Astrocyte of the spinal cord (primary cell): ENCODE measurements at places on chromosomes 6 and 20.

GRCh38 chr20:48025051-48025515, 239.8 kb upstream of the SULF2 start:
- DNase-seq = peak; percentile 70

DNA sequence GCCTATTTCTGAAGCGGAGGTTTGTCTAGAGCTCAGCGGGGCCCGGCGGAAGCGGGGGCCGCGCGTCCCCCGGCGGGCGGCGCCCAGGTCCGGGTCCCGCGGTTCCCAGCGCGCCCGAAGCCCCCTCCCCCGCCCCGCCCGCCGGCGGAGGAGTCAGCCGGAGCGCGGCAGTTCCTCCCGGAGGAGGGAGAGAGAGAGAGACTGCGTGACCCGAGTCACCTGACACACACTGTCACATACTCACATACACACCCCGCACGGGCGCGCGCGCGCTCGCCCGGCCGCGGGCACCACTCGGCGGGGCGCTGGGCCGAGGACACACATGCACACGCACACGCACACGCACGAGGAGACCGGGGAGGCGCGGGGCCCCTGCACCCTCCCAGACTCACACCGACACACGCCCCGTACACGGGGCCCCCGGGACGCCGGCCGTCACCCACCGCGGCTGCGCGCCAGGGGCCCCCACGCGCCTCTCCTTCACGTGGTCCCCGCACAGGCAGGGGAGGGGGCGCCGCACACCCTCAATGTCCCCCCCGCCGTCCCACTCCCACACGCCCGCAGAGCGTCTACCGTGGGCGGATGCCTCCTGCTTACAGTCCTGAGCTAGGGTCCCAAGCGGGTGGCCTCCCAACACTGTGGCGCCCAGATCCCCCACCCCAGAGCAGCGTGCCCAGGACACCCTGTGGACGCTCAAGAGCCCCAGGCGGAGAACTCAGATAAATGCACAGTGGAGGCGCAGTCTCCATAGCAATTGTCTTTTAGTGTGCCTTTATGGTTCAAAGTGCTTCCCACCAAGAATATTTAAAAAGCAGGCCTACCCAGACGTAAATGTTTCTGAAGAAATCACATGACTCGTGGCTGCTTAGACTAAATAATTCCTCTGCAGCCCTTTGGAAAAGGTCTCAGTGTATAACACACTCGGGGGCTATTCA, at the start of gene RRAGD:
TSS of gene RRAGD (minus strand) at position 203 of the 935 bp plus-strand sequence. CDS start 280 bp downstream, outside the sequence.
- DNase-seq = no peak

DNA sequence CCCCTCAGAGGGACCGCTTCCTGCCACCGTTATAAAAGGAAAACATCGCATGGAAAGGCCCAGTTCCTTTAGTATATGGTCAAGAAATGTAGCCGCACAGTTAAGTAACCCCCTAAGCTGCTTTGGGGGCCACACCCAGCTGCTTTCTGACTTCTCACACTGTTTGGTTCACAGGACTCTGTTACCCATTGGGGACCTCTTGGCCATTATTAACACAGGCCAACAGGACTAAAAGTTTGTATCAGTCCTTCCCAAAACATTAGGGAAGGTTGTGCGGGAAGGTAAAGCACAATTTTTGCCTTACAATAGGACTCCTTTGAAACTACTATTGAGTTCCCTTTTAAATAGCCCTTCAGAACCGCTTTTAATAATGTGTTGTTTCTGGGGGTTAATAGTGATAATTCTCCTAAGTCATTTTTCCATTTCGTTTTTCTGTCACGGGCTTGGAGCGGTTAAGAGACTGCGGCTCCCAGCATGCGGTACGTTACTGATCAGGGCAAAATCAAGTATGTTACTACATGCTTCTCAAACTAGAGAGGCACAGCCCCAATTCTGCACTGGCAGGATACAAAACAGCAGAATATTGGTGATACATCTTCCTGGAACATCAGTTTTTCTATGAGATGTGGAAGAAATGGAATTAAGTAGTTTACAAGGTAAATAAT, 668 bp upstream of the RPP40 start:
- no peak for DNase-seq

DNA sequence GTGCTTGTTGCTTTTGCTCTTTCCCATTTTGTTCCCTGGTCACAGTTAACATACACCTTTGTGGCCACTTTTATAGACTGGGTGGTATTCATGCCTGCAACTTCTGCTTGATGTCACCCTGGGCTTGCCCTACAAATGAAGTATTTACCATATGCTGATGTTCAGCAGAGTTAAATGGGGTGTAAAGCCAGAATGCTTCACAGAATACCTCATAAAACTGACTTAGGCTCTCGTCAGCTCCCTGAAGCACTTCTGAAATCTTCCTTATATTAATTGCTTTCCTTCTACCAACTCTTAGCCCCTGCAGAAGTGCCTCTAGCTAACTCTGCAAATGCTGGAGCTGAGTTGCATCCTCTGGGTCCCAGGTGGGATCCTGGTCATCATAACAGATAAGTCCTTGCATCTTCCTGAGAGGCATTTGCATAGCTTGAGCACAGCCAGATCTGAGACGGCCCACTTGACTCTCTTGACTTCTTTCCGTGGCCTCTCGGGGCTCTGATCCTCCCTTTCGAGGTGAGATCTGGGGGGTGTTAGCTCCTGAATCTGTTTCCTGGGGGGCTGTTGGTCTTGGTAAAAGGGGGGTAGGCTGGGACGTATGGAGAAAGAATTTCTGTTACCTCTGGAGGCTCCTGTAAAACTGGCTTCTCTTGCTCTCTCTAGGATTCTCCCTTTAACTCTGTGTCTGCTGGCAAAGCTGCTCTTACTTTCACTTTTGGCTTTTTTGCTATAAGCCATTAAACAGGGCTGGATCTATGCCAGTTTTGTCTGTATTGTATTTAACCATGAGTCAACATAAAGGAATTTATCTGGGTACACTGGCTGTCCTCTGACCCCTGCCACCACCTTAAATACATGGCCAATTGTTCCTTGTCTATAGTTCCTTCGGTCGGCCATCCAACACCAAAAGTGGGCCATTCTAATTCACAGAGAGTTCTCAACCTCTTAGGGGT, 223.0 kb upstream of the SYNCRIP start:
- DNase-seq = peak; percentile 77

GRCh38 chr6:132052096-132052495, 100.9 kb upstream of the CCN2 start:
- DNase-seq = no peak

DNA sequence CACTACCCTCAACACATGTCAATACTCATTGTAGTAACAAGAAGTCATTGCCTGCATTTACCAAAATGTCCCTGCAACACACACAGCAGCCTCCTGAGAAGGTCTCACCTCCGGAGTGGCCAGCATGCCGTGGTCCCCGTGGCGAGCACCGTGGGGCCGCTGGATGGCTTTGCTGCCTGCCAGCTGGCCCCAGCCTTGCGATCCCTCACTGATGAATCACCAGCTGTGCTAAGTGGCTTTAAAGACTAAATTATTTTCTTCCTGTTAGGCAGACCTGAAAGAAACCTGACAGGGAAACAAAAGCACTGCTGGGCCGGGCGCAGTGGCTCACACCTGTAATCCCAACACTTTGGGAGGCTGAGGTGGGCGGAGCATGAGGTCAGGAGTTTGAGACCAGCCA, 306.7 kb downstream of the CDH4 start:
- DNase-seq = peak; percentile 52

DNA sequence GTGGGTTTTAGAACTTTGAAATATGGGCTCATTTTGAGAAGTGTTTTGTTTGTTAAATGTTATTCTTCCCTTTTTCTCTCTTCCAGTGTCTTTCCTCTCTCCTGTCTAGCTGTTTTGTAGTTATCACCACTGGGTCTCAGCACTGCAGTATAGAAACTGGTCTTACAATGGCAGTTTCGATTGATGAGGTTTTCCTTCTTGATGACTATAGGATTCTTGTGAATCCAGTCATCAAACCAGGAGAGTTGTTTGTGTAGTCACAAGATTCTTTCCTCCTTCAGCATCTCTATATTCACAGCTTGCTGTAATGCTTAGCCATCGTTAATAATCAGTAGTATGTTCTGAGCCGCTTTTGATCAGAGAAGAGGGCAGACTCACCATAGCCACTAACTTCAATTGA, 172.3 kb downstream of the OGFRL1 start:
- DNase-seq = peak; percentile 67

- no peak for DNase-seq
Measured at GRCh38 chr20:32252189-32252588, 25.3 kb upstream of the KIF3B start.

DNA sequence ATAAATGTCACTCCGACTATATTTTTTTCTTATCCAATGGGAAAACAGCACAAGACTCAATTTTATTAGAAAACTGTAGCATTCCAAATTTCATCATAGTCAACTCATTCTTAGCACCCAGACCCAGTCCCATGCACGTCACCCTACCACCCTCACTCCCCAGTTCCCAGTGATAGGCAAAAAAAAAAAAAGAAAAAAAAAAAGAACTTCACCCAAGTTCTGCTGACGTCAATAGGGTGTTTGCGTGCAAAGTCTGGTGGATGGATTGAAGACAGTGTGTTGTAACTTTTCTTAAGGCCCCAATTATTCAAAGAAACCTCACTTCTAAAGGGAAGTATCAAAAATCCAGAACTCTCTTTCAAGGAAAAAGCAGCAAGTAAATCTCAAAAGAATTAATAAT, 213.9 kb upstream of the PRDM1 start:
- no peak for DNase-seq

- DNase-seq = no peak
Measured at GRCh38 chr6:32131439-32131948, 1.4 kb upstream of the FKBPL start.

DNA sequence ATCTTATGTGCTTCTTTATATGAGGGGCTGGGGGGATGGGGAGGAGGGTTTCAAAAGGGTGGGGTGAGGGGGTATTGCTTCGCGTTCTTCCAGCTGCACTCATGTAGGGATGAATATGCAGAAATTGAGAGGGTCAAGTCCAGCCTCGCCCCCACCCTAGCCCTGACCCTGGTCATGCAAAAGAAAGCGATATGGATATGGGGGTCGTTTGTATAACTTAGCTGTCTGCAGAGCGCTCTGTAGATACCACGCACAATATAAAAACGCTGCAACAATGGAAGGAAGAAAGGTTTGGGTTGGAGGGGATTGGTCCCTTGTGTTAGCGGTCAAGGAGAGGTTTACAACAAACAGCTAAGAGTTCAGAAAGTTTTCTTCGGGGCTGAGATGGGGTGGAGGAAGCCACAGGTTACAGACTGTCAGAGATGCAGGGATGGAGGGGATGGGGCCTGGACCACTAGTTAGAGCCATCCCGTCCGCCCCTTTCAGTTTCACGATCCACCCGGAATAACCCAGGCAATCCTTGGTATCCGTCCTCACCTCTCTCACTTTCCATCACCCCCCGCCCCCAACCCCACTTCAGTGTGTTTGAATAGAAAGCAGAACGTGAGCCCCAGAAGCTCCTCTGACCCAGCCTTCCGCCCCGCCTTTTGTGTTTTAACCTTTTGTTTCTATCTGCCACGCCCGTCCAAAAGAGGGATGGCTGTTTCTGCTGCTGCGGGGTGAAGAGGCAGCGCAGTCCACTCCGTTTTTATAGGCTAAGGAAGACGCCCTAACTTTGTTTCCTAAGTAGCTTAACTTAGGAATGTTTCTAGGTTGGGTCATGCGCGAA, 73.5 kb downstream of the SOX4 start:
- no peak for DNase-seq

GRCh38 chr6:75117701-75118100, 88.2 kb downstream of the COL12A1 start:
- peak; percentile 29 for DNase-seq

DNA sequence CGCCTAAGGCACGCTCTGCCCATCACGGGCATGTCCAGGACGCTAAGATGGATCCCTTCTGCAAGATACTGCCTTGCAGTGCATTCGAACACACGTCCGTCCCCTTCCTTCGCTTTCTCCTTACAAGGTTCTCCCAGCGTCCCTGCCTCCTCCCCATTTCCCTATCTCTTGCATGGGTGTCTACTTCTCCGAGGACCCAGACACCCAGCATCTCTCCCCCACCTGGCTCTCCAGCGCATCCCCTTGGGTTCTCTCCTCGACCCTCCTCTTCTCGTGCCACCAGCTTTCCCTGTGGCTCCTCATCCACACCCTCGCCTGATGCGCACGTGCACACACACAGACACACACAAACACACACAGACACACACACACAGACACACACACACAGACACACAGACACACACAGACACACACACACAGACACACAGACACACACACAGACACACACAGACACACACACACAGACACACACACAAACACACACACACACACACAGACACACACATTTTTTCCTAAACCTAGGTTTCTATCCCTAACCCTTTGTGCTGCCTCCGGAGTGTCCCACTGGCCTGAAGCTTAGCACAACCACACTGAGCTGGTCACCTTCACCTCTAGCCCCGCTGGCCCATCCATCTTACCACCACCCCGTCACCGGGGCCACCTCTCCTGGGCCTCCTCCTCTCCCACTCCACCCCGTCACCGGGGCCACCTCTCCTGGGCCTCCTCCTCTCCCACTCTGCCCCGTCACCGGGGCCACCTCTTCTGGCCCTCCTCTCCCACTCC, 31.9 kb downstream of the ANKRD60 start:
- DNase-seq = no peak

GRCh38 chr6:55448451-55448850, 121.2 kb downstream of the GFRAL start:
- DNase-seq = no peak

GRCh38 chr20:8305449-8305978, 173.4 kb downstream of the PLCB1 start:
- DNase-seq = peak; percentile 20

DNA sequence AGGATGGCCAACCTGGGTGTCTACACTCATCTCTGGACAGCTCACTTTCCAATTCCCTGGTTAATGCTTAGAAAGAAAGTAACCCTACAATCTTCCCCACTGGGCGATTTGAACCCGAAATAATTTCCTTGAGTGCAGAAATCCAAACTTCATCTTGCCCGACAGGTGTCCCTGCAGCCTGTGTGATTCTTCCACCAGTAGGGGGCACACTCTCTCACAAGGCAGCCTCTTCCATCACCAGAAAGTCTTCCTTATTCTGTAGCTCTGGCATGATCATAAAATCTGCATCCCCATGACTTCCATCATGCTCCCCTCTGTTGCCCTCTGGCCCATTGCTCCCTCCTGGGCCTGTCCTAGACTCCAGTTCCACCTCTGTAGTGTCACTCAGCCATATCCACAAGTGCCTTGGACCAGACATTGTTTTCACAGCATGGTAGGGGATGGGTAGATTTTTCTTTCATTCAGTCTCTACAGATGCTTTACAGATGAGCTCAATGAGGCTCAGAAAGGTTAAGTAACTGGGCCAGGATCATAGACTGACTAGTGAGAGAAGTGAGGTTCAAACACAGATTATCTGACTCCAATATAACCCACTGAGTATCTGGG, 170.4 kb upstream of the SPTLC3 start:
- DNase-seq = no peak

- no peak for DNase-seq
Measured at GRCh38 chr6:44021589-44022295, 105.5 kb downstream of the MRPL14 start.

DNA sequence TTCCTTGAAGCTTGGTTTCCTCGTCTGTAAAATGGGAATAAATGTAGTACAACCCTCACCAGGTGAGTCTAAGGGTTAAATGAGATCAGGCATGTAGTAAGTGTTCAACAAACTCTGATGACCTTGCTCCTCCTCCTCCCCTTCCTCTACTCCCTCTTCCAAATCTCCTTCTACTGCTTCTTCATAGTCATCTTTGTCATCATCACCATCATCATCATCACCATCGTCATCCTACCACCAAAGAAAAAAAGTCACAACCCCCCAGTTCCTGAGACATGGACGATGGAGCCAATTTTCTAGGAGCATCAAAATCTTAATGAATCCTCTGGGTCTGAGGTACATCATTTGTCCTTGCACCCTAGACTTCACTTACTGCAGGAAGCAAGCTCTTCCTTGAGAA, 240.0 kb downstream of the ANKRD60 start:
- DNase-seq = no peak
